ENCODE measurements at places on chromosomes 3 and 15.

GRCh38 chr15:55683376-55683775 is 59.6 kb downstream of the PRTG start:
- DNase-seq: no peak

DNA sequence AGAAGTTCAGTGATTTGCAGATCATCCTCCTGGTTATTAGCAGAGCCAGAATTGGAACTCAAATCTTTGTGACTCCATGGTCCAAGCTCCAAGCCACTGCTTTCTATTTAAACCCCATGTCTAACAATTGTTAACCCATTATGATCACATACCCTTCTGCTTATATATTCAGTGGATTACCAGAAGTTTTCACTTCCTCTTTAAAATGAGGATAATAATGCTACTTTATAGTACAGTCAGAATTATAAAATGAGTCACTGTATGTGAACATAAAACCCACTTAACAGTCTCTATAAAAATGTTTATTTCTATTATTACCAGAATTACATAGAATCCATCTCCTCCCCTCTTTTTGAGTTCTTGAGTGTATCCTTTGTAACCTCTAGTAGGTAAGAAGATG is 550.7 kb upstream of the DPPA4 start:
- no peak for DNase-seq

DNA sequence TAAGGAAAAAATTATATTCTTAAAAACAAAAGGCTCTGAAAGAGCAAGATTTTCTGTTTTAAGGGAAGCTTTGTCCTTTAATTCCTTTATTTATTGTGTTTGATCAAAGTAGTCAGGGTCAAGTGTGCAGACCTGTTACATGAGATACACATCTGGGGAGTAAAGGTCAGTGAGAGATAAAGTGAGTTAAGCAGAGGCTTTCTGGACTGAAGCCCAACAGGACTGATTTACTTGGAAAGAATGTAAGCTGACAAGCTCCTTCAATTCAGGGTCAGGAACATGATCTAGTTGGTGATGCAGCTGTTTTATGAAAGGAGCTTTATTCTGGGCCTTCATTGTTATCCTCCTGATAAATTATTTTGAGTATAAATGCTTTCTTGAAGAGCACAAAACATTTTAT is 20.7 kb upstream of the OTOL1 start:
- no peak for DNase-seq

GRCh38 chr3:43320288-43320687 is 33.9 kb downstream of the SNRK start:
- DNase-seq: no peak

DNA sequence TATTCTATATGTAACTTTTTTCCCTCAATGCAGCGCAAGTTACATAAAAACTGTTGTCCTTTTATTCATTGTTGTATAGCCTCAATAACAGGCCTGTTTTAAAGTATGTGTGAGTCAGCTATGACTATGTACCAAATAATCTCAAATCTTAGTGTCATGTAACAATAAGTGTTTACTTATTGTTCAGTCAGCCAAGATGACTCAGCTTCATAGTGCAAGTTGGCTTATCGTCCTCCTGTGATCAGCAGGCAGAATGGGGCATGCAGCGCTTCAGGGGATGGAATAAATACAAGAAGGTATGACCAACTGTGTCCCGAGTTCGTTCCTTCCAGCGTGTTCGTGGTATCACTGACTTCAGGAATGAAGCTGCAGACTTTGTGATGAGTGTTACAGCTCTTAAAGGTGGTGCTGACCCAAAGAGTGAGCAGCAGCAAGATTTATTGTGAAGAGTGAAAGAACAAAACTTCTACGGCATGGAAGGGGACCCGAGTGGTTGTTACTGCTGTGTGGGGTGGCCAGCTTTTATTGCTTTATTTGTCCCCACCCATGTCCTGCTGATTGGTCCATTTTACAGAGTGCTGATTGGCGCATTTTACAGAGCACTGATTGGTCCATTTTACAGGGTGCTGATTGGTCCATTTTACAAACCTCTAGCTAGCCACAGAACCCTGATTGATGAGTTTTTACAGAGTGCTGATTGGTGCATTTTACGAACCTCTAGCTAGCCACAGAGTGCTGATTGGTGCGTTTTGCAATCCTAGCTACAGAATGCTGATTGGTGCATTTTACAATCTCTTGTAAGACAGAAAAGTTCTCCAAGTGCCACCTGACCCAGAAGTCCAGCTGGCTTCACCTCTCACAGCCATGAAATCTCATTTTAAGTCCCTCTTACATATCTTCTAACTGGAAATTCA is 1016.0 kb downstream of the MCTP2 start:
- no peak for DNase-seq

GRCh38 chr15:56996093-56996492 is 77.6 kb downstream of the TCF12 start:
- no peak for DNase-seq

DNA sequence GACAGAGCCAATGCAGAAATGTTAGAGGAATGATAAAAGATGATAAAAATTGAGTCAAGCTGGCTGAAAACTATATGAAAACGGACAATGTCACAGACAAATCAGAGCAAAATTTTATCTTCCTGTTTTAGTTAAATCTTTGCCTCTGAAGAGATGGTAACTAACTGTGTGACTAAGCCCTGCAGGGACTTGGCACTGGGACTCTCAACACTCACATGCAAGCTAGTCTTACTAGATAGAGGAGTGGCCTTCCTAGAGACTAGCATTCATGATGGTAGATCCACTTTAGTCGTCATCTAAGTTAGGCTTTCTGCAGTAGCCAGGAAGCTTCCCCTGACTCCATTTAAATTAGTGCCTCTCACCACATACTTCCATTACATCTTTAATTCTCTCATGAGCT is 4.1 kb downstream of the CCDC191 start:
- DNase-seq: no peak

GRCh38 chr3:190534386-190534785 is 20.5 kb downstream of the IL1RAP start:
- DNase-seq: no peak

- DNase-seq: no peak
These were observed 32.6 kb downstream of the HMCES start for GRCh38 chr3:129311054-129311902.

- no peak for DNase-seq
These were observed 31.7 kb downstream of the LIMD1 start for GRCh38 chr3:45626096-45626887.
